ENCODE measurements at places on chromosomes 2 and 18.

DNA sequence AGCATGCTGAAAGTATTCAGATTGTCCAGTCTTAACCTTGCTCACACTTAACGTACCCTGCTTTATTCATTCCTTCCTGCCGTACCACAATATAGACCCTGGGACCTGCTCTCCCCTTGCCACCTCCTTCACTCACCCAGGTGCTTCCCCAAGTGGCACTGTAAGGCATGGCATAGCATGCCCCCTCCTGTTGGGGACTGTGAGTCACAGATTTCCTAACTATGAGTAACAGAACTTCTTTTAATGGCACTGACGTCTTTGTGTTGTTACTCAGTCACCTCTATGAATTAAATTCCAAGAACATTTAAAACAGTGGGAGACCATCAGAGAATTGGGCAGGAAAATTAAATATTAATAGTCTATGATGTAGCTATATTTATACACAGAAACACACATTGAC, 117.2 kb downstream of the CTNNA2 start:
- no peak for DNase-seq

GRCh38 chr2:60719331-60719730, 36.7 kb upstream of the PAPOLG start:
- DNase-seq: no peak

- DNase-seq: no peak
These were observed 19.7 kb upstream of the PPM1B start for GRCh38 chr2:44148999-44149398.

- no peak for DNase-seq
These were observed 41.6 kb upstream of the NRP2 start for GRCh38 chr2:205640716-205641115.

- DNase-seq: no peak
These were observed 113.5 kb upstream of the FZD5 start for GRCh38 chr2:207883002-207883780.

GRCh38 chr2:134079373-134079772, 174.5 kb upstream of the MGAT5 start:
- DNase-seq: no peak

- no peak for DNase-seq
These were observed 141.4 kb upstream of the SERTAD2 start for GRCh38 chr2:64795024-64795592.

DNA sequence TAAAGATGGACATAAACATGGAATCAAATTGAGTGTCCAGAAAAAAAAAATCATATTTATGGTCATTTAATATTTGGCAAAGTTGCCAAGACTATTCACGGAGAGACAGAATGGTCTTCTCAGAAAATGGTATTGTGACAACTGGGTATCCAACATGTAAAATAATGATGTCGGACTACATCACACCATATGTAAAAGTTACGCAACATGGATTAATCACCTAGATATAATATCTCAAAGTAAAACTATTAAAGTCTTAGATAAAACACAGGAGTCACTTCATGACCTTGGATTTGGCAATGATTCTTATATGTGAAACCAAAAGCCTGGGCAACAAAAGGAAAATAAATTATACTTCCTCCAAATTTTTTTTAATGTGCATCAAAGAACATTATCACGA, 1591.7 kb upstream of the DDX18 start:
- DNase-seq: no peak
